ENCODE measurements at places on chromosomes 5 and 9. TPM values are rescaled to one million over a fixed set of nuclear protein-coding genes. Genes with fewer than 3 reads are reported as not detected.
A peak's percentile ranks its signal among the peaks of the same experiment; 100 is the strongest.

- H3K36me3 ChIP-seq, result no peaks in the 10 kb centered on the region
- peaks cover 14% of the 10 kb centered on the region for H3K4me1 ChIP-seq
- no peak overlapping the region for H3K4me3 ChIP-seq
- H3K27ac ChIP-seq, result no peak overlapping the region
- no peak for DNase-seq
These were observed 93.4 kb upstream of the CDH6 start for GRCh38 chr5:31100047-31100575.

DNA sequence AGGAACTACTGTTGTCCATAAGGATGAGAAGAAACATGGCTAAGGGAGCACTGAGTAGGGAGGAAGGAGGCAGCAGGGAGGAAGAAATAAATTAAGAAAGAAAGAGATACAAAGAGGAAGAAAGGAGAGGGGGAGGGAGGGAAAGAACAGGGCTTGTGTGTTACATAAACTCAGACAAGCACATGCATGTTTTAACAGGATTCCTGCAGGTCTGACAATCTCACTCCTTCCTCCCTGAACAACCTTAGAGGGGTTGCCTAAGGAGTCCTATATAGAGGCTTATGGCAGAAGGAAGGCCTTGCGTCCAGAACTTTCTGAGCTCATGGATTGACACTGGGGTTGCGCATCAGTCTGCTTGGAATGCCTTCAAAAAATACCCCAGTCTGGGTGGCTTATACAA is 4.2 kb upstream of the KCNIP1 start:
- no peak for DNase-seq
- H3K27me3 ChIP-seq, result peaks cover 16% of the 10 kb centered on the region
- H3K36me3 ChIP-seq, result no peaks in the 10 kb centered on the region
- peaks cover 10% of the 10 kb centered on the region for H3K4me1 ChIP-seq

- H3K27me3 ChIP-seq, result no peaks in the 10 kb centered on the region
- H3K27ac ChIP-seq, result peak overlapping the region; percentile 65
- DNase-seq, result peak; percentile 89
These were observed 36.8 kb upstream of the SSBP2 start for GRCh38 chr5:81787474-81788242.

DNA sequence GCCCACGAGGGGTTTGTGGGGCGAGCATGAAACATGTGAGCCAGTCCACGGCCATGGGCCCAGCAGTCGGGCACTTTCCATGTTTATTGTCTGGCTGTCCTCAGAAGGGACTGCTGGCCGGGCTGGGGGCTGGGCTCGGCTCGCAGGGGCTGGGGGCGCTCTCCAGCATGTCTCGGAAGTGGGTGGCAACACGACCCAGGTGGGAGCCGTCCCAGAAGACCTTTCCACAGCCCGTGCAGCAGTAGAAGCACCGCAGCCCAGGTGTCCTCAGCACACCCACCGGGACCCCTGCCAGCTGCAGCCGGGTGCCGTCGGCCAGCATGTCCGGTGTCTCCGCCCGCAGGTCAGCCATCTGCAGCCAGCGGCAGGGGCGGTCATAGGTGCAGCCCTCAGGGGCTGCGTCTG is 4.8 kb upstream of the NRARP start:
- no peak for DNase-seq
- H3K27ac ChIP-seq, result peak overlapping the region; percentile 59
- H3K4me3 ChIP-seq, result no peak overlapping the region
- H3K4me1 ChIP-seq, result no peaks in the 10 kb centered on the region
- no peaks in the 10 kb centered on the region for H3K36me3 ChIP-seq

RAB3C gene
- total RNA-seq, result 1.9 TPM

- no peak for DNase-seq
- no peak overlapping the region for H3K27ac ChIP-seq
- H3K36me3 ChIP-seq, result no peaks in the 10 kb centered on the region
- no peaks in the 10 kb centered on the region for H3K27me3 ChIP-seq
These were observed 141.7 kb upstream of the MARCHF11 start for GRCh38 chr5:16321284-16321683.

LCN1 gene
- not detected for total RNA-seq

KLHL3 gene
- total RNA-seq, result 4.3 TPM

CCL21 gene
- 129 TPM for total RNA-seq

GRCh38 chr5:127838661-127839060 is 135.5 kb downstream of the CCDC192 start:
- no peak for DNase-seq
- H3K4me3 ChIP-seq, result no peak overlapping the region
- H3K4me1 ChIP-seq, result no peaks in the 10 kb centered on the region
- H3K36me3 ChIP-seq, result no peaks in the 10 kb centered on the region
- no peaks in the 10 kb centered on the region for H3K27me3 ChIP-seq

DNA sequence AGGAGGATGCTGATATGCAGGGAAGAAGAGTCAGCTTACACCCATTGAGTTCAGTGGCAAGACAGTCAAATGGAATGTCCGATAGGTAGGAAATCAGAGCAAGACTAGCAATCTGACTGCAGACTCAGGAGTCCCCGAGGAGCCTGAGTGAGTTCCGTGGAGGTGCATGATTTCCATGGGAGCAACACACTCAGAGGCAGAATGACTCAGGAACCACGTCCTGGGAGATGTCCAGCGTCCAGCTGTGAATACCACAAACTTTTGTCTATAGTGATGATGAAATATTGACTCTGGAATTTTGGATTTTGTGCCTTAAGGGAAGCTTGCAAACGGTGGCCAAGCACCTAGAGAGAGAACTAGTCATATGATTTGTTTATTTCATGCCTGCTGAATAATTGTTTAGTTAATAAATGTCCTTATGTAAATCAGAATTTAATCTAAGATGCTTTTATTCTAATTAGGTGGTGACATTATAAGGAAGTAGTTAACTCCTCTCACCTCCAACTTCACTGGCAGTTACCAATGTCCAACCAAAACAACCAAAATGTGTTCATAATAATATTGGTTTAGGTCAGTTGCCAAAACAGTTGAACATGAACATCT is 100.4 kb downstream of the PDE4D start:
- H3K36me3 ChIP-seq, result no peaks in the 10 kb centered on the region
- no peak overlapping the region for H3K4me3 ChIP-seq
- H3K27me3 ChIP-seq, result no peaks in the 10 kb centered on the region
- H3K27ac ChIP-seq, result no peak overlapping the region
- peak; percentile 92 for DNase-seq

- no peak for DNase-seq
- H3K4me3 ChIP-seq, result no peak overlapping the region
- no peak overlapping the region for H3K27ac ChIP-seq
- no peaks in the 10 kb centered on the region for H3K27me3 ChIP-seq
These were observed 26.9 kb downstream of the FGD3 start for GRCh38 chr9:92974161-92974661.

SYNPO gene
- total RNA-seq, result 23.5 TPM

LCN10 gene
- 2.1 TPM for total RNA-seq

- H3K36me3 ChIP-seq, result no peaks in the 10 kb centered on the region
- H3K27me3 ChIP-seq, result no peaks in the 10 kb centered on the region
- H3K4me1 ChIP-seq, result peaks cover 88% of the 10 kb centered on the region
These were observed 137.2 kb downstream of the C9orf50 start for GRCh38 chr9:129483415-129484351.

- no peaks in the 10 kb centered on the region for H3K36me3 ChIP-seq
- no peaks in the 10 kb centered on the region for H3K27me3 ChIP-seq
- H3K4me3 ChIP-seq, result no peak overlapping the region
- H3K4me1 ChIP-seq, result no peaks in the 10 kb centered on the region
These were observed 7.1 kb upstream of the ENTREP1 start for GRCh38 chr9:69317894-69318293.

GRCh38 chr5:1673042-1673677 is 126.5 kb downstream of the MRPL36 start:
- H3K36me3 ChIP-seq, result no peaks in the 10 kb centered on the region
- H3K27me3 ChIP-seq, result peaks cover 48% of the 10 kb centered on the region
- no peak overlapping the region for H3K27ac ChIP-seq
- DNase-seq, result no peak

DDX4 gene
- total RNA-seq, result not detected

DNA sequence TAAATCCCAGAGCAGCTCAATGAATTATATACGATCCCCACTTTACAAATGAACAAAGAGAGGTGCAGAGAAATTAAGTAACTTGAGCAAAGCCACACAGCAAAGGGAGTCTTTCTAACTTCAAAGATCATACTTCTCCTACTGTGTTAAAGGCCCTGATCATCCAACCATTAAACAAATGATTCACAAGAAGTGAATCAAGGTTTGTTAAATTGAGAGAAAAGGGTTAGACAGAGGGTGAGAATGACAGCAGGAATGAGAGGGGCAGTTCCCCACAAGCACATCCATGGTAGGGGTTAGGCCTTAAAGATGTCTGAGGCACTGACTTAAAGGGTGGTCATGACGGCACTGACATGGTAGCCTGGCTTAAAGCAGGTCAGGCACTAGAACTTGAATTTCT is 10.7 kb downstream of the IDNK start:
- no peaks in the 10 kb centered on the region for H3K36me3 ChIP-seq
- no peaks in the 10 kb centered on the region for H3K4me1 ChIP-seq
- H3K4me3 ChIP-seq, result no peak overlapping the region
- no peak overlapping the region for H3K27ac ChIP-seq
- H3K27me3 ChIP-seq, result no peaks in the 10 kb centered on the region
- DNase-seq, result no peak

DNA sequence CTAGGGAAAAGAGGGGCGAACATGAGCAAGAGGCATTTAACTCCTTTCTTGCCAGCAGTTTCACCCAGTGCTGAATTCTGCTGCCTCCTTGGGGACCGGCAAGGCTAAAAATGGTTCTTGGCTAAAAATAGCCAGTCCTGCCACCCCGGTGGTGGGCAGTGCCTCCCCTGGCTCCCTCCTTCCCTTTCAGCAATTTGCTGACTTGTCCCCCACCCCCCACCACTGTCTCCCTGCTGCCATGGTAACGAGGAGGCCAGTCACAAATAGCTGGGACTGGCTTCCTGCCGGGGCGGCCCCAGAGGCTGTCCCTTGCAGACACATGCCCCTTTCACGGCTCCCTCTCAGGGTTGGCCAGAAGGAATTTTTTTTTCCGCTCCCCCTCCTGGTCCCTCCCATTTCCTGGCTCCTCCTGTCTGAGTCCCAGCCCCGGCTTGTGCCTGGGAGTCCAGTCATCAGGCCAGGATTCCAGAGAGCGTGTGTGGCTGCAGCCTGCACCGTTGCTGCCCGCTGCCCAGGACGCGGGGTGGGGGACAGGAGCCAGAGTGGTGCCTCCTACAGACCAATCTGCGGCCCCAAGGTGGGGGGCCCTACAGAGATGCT is 130.3 kb downstream of the RGS3 start:
- DNase-seq, result peak; percentile 97
- H3K27me3 ChIP-seq, result no peaks in the 10 kb centered on the region
- H3K4me3 ChIP-seq, result peak overlapping the region; percentile 40
- H3K27ac ChIP-seq, result peak overlapping the region; percentile 87

DNA sequence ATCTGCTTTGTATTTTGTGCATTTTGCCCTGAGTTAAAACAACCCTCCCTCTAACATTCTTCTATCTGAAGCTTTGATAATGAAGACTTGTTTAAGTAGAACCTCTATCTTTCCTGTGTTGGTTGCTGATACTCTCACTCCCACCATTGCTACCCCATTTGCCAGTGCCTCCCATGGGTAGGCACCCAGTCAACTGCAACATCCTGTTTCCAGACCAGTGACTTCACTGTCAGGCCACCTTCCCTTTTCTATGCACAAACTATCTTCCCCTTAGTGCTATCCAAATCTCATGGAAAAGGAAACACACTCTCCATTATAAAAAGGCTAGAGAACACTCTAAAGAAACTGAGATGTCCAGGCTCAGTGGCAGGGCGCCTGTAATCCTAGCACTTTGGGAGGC is 5.6 kb upstream of the IARS1 start:
- no peaks in the 10 kb centered on the region for H3K27me3 ChIP-seq
- no peaks in the 10 kb centered on the region for H3K4me1 ChIP-seq
- H3K36me3 ChIP-seq, result peaks cover 22% of the 10 kb centered on the region
- no peak overlapping the region for H3K27ac ChIP-seq
- DNase-seq, result no peak

GRCh38 chr9:95857124-95857523 is 18.4 kb upstream of the ERCC6L2 start:
- no peaks in the 10 kb centered on the region for H3K36me3 ChIP-seq
- peaks cover 17% of the 10 kb centered on the region for H3K4me1 ChIP-seq
- DNase-seq, result no peak
- no peak overlapping the region for H3K4me3 ChIP-seq
- no peak overlapping the region for H3K27ac ChIP-seq

DNA sequence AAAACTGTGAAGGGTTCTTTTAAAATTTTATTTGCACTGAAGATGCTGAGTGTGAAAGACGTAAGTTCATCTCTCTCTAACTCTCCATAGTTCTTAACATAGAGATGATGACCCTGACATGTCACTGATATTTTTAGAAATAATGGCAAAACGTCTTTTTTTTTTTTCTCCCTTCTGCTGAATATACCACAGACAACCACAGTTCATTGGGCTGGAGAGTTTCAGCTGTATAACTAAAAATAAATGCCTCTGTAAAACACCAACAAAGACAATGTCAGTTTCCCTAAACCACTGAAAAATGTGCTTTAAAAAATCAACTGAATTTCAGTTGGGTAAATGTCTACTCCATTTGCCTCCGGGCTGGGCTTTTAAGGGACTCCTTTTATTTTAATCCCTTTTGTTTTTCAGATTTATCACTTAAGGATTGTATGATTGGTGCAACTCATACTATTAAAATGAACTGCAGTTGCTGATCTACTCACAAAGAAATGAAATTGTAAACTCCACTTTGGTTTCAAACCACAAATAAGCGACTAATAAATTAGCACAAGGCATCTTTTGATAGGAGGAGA is 830.9 kb upstream of the WWC1 start:
- no peaks in the 10 kb centered on the region for H3K27me3 ChIP-seq
- no peaks in the 10 kb centered on the region for H3K4me1 ChIP-seq
- no peak overlapping the region for H3K27ac ChIP-seq
- no peak for DNase-seq
- no peaks in the 10 kb centered on the region for H3K36me3 ChIP-seq

DNA sequence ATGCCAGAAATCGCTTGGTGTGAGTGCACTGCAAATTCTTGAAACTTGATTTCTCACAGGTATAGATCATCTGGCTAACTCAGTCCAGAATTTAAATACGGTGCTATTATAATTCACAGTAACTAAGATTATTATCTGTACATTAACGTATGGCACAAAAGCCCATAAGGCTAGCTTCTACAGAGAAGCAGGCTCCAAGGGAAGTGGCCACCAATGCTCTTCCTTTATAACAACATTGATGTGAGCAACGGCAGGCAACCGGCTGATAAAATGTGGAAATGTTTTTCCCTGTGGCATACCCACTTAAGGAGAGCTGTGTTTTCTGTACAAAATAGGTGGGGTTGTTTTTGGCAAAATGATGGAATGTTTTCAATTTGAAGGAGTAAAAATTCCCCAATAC is 35.7 kb downstream of the SEMA4D start:
- no peaks in the 10 kb centered on the region for H3K36me3 ChIP-seq
- no peak overlapping the region for H3K4me3 ChIP-seq
- H3K27me3 ChIP-seq, result no peaks in the 10 kb centered on the region
- no peaks in the 10 kb centered on the region for H3K4me1 ChIP-seq
- H3K27ac ChIP-seq, result no peak overlapping the region

EIF4EBP3 gene
- 6.5 TPM for total RNA-seq

- H3K27ac ChIP-seq, result no peak overlapping the region
- no peaks in the 10 kb centered on the region for H3K4me1 ChIP-seq
- H3K36me3 ChIP-seq, result no peaks in the 10 kb centered on the region
- H3K4me3 ChIP-seq, result no peak overlapping the region
- no peak for DNase-seq
These were observed 44.1 kb downstream of the DCP2 start for GRCh38 chr5:113020461-113021273.

Data from sigmoid colon (tissue), 7 donors.